ENCODE measurements at places on chromosomes 7 and 10.

DNA sequence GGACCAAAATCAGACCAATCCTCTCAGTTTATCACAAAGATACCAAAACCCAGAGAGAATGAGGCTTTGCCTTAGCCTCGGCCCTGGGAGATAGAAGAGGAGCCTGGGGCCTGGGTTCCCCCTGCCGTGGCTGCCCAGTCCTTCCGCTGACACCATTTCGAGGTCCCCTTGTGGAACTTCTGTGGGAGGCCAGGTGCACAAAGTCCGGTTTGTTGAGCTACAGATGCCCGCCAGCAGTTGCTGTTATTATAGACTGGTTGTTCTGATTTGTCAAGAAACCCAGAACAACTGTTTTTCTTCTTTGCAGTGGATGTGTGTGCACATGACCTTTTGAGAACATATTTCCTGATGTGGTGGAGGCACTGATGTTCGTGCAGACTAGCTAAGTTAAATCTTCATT lies 47.6 kb downstream of the CUX1 start:
- no peak for DNase-seq

DNA sequence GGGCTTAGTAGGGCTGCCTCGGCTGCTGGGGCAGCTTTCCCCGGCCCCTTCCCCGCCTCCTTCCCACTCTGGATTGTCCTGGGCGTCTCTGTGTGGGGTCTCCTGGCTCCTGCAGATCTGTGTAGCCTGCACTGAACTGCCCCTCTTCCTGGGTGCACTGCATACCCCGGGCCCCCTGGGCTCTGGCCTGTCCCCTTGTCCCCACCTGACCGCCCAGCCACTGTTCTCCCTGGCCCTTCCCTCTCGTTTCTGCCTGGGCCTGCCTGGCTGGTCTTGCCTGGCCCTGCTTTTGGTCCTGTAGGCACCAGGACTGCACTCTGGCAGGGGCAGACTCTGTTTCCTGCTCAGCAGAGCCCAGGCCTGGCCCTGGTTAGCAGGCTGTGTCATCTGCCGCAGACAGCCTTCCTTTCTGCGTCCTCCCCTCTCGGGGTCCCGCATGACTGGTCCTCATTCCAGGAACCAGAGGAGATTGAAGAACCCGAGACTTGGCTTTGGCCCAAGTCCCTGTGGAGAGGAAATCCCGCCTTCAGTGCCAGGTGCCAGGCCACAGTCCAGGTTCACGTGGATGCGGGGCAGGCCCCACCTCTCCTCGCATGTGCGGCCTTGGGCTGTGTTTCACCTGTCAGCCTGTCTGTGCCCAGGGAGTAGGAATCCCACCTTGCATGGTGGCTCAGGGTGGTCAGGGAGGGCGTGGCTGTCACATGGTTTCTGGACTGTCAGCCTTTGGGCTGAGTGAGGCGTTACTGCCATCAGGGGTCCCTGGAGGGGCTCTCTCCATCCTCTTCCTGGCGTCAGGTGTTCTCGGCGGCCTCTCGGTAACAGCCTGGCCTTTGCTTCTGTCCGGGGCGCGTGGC lies 9.2 kb downstream of the INPP5A start:
- peak; percentile 27 for DNase-seq

DNA sequence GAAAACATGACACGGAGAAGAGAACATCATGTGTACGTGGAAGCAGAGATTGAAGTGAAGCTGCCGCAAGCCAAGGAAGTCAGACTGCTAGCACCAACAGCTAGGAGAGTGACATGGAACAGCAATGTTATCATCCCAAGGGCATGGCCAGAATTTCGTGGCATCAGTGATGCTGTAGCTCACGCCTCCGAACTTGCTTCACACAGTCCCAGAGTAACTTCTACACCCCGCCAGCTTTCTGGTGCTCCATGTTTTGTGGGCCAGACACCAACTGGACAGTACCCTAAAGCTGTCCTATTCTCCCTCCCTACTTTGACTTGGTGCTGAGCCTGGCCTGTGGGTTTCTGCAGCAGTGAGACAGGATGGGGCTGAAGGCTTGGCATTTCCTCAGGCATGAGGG lies 33.0 kb upstream of the EMX2 start:
- DNase-seq: no peak

DNA sequence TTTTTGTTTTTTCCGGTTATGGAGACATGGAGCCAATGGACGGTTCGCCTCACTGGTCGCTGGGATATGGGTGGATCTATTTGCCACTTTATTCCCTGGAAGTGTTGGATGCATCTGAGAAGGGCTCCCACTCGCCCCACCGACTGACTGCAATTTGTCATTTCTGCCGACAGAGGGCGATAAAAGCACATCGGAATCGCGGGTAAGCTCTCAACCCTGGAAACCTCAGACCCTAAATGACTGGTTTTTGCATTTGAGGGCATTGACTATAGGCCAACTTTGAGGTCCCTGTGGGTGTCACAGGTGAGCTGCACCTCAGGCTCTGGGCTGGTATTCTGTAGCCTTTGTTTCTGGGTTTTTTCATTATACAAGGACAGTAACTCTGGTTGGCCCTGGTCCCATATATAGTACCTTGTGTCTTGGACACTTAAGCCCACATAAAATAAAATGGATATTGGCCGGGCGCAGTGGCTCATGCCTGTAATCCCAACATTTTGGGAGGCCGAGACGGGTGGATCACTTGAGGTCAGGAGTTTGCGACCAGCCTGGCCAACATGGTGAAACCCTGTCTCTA lies 11.9 kb upstream of the OPALIN start:
- peak; percentile 60 for DNase-seq

- DNase-seq: no peak
These were observed 1.8 kb upstream of the EFCAB10 start for GRCh38 chr7:105583061-105583460.

DNA sequence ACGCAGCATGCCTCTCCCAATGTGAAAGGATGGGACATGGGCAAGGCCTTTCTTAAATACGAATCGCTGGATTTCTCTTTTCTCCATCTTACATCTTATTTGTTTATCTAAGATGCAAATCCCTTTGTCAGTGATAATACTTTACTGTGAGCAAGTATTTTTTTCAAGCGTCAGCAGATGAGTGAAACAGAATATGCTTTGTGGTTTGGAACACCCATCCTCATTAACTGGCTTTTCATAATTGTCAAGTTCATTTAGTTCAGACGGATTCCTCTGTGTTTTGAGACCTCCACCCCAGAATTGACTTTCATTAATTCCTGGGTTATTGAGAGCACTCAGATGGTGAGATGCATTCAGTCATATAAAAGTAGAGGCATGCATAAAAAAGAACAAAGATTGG lies 149.8 kb downstream of the NSUN6 start:
- no peak for DNase-seq

DNA sequence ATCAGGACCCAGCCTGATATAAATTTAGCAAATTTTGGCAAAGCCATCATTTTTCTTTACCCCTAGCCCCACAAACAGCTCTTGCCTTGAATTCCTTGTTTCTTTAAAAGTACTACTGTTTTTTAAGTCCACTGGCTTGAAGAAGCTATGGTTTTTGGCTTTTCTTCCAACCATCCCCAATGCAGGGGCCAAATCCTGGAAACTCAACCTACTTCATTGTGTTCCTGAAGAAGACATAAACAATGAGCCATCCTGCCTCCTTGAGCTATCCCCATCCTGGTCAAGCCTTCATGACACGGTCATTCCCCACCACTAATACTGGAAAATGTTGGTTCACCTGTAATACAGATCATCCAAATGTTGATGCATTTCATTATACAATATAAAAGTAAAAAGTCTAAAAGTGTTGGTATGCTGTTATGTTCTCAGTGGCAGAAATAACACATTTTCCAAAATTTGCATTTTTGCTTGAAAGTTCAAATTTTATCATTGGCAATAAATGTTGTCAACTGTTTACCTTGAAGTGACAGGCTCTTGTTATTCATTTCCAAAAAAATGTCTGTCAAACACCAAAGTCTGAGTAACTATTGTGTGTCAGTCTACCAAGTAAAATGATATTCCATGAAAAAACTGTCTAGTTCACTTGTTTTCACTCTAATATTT lies 92.2 kb downstream of the DOCK4 start:
- no peak for DNase-seq

DNA sequence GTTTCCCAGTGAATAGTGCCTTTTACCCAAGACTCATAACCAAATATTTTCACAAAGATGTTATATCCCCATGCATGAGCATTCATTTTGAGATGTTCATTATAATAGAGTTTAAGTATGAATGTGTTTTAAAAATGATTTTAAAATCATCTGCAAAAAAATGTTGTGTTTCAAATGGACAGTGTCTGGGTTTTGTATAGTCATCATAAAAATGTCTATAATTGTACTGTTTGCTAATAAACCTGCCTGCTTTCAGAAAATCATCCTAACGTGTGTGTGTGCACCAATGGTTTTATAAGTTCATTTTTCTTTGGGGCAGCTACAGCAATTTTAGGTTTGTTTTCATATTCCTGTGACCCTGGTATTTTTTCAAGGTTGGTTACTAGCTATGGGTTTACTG lies 63.2 kb downstream of the INSYN2A start:
- no peak for DNase-seq

GRCh38 chr10:116101616-116102315 lies 171.2 kb downstream of the GFRA1 start:
- DNase-seq: no peak

- DNase-seq: peak; percentile 54
These were observed 90.3 kb downstream of the MICALL2 start for GRCh38 chr7:1368682-1369571.

DNA sequence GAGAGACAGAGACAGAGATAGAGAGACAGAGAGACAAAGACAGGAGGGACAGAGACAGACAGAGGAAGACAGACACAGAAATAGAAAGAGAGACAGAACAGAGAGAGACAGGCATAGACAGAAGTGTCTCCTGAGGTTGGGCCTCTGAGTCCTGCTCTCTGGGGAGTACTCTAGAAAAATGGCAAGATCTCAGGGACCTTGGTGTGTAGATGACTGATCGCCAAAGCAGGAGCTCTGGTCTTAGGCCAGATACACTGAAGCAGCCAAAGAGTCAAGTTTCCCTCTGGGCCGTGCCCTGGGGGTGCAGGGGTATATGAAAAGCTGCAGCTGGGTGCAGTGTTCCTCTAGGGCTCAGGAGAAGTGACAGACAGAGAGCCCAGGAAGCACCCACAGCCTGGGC lies 176.6 kb upstream of the TNS3 start:
- no peak for DNase-seq

GRCh38 chr10:30645340-30645827 lies 15.8 kb upstream of the LYZL2 start:
- peak; percentile 18 for DNase-seq

DNA sequence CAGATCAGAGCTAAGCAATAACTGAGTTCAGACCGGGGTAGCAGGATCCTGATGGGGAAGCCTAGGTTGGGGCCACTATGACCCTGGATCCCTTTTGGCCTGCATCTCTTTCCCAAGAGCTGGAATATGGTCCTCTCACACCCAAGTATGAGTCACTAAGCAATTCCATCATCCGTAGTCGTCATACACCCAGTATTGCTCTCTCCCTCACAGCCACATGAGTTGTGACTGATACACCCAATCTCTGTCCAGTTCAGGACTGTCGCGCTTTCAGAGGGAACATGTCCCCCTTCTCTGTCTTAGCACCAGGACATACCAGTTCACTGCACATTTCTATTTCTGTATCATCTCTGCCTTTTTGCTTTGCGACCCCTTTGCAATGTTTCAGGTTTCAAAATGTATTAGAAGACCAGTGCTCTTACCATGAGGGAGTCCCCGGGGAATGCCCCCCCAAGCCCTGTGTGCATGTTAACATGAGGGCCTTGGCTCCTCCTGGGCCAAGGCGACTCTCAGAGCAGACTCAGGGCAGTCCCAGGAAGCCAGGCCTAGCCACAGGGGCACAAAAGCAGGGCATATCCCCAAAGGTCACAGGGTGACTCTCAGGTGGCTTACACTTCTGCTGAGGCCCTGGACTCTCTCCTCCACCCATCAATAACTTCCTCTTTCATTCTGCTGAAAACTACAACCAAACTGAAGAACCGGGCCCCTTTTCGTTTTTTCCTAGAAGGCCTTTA lies 75.3 kb upstream of the SAMD8 start:
- peak; percentile 85 for DNase-seq

DNA sequence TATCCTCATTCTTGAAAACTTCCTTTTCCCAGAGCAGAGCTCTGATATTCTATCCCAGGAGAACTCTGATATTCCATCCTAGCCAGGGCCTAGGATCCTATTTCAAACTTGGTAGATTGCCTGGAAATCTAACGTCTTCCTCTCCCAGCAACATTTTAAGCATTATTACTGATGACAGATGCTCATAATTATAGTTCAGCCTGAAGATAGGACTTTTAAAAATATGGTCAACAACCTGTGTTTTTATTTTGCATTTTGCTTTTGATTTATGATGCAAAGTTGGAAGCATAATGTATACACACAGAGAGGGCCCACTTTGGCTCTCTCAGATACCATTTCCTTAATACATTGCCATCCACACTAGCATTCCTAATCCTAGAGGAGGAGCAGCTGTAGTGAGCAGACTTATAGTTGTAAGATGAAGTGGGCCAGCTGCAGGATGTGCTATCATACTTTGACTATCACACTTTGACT lies 457.4 kb upstream of the TPK1 start:
- DNase-seq: no peak

DNA sequence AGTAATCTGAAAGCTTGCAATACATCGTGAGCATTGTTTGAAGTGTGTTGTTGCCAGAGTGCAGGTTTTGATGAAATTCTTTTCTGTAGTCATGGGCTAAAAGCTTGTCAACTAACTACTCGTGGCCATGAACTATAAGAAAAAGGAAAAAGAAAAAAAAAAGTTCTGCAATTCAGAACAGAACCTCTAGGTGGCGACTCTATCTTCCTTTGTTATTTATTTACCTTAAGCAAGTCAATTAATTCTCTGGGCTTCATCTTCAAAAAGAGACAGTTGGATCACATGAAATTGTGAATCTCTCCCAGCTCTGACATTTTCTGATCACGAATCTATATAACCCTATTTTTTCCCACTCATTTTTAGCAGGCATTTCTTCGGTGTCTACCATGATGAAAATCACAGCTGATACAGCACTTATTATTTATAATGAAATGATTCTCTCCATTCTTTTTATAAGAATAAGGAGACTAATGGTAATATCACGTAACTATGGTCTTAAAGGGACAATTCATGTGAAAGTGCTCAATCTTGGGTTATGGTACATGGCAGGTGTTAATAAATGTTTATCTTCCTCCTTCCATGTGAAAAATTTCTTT lies 18.8 kb downstream of the TMEM196 start:
- no peak for DNase-seq

DNA sequence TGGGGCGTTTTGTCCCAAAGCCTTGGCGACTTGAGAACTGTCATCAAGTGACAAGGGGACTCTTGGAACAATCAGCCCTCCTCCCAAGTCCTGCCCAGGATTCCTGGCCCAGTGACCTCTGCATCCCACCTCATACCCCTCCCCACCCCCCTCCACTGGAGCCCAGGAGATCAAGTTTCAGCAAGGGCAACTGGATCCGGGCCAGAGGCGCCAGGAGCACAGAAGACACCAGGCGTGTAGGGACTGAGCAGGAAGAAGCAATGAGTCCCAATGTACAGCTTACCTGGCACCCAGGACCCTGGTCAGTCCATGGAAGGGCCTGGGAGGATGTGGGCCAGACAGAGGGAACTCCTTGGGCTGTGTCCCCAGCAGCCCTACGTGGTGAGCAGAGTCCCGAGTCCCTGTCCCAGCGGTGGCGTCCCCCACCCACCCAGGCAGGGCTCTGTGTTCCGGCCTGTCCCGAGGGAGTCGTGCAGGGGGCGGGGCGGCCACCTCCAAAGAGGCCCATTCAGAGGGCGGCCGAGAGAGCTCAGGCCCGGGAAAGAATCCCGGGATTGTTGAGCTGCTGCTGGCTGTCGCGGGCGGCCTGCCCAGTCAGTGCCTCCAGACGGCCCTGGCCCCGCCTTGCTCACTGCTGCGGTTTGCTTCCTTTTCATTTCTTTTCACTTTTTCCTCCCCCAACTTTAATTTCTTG lies 254.1 kb downstream of the TNS3 start:
- DNase-seq: no peak

Data from activated CD8-positive, alpha-beta T cell treated with anti-CD3 and anti-CD28 coated beads for 36 hours (primary cell).